ENCODE measurements at places on chromosomes 2 and 18. TPM values are rescaled to one million over a fixed set of nuclear protein-coding genes. Genes with fewer than 3 reads are reported as not detected.

Gene RAB17
- total RNA-seq: 0.13 TPM

Gene SH3BP4
- 0.22 TPM for total RNA-seq

DNA sequence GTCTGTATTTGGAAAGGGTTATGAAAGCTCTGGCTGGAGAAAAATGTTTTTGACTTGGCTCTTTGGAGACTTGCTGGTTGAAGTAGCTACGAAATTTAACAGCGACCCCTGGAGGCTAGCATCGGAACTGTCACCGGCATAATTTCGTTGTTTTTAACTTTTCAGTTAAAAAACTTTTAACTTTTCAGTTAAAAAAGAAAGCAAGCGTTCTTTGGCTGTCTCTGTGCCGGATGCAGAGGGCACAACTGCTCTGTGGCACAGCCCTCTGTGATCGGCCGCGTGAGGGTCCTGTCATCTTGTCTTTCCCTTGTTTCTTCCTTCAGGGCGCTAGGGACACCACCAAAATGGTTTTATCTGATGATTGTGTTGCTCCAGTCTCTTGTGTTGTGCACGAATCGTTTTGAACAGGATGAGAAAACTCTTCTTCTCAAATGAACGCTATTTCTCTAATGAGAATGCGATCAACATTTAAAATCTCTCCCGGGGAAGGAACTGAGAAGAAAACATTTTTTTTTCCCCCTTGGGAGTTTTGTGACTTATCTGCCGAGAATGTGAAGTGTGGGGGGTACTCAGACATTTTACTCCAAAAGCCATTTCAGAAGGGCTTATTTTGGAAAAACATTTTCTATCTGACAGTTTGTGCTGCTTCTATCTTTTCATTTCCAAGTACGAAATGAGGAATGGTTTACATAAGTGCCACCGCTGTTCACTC lies 57.1 kb downstream of the ADCYAP1 start:
- peak; percentile 59 for DNase-seq
- H3K27me3 ChIP-seq: peaks cover 7% of the 10 kb centered on the region
- peak overlapping the region; percentile 37 for H3K27ac ChIP-seq
- H3K4me3 ChIP-seq: peak overlapping the region; percentile 38
- no peaks in the 10 kb centered on the region for H3K36me3 ChIP-seq

Gene POTEJ
- total RNA-seq: not detected

DNA sequence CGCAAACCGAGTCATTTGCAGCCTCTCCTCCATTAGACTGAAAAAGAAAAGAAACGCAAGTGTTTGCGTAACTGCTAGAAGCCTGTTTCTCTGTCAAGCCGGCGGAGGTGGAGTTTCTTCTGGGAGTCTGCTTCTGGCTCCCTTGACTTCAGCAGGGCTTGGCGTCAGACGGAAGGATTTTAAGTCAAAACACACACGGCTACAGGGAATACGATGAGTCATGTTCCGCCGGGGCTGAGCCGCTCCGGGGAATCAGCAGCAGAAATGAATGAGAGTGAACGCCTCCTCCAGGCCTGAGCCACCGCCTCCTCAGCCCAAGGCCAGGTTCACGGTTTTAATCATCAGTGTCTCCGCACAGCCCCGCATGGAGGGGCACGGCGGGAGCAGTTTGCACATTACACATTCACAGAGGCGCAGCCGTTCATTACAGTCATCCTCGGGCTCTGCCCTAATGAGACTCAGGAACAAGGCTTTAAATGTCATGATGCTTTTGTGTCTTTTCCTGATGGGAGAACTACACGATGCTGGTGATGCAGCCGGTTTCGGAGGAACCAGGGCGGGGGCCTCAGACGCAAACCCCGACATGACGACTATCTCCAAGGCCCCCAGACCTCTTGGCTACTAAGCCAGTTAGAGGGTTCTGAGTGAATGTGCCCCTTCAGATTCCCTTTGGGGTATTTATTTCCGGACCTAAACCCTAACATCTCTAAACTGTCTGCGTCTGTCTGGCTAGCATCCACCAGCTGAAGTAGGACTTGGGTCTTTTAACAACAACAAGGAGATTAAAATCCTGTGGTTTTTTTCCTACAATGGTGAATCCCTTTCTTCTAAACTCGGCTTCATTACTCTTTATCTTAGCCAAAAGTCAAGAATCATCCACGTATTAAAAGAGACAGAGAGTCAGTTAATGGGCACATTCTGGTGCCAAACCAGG lies 11.1 kb upstream of the SCG2 start:
- H3K4me1 ChIP-seq: no peaks in the 10 kb centered on the region
- H3K36me3 ChIP-seq: no peaks in the 10 kb centered on the region
- no peak overlapping the region for H3K4me3 ChIP-seq
- peak; percentile 26 for DNase-seq
- no peak overlapping the region for H3K27ac ChIP-seq
- no peaks in the 10 kb centered on the region for H3K27me3 ChIP-seq

DNA sequence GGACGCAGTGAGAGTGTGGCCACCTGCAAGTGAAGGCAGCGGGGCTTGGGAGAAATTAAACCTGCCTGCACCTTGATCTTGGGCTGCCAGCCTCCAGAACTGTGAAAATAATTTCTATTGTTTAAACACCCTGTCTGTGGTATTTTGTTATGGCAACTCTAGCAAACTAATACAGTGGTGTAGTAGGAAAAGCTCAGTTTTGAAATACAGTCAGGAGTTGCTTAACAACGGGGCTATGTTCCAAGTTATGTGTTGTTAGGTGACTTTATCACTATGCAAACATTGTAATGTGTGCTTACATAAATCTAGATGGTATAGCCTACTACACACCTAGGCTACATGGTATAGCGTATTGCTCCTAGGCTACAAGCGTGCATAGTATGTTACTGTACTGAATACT lies 93.4 kb upstream of the FN1 start:
- H3K4me1 ChIP-seq: no peaks in the 10 kb centered on the region
- H3K27me3 ChIP-seq: no peaks in the 10 kb centered on the region
- no peak overlapping the region for H3K27ac ChIP-seq

- peaks cover 5% of the 10 kb centered on the region for H3K4me1 ChIP-seq
- peak; percentile 20 for DNase-seq
- no peaks in the 10 kb centered on the region for H3K27me3 ChIP-seq
- H3K27ac ChIP-seq: peak overlapping the region; percentile 85
- no peaks in the 10 kb centered on the region for H3K36me3 ChIP-seq
Measured at GRCh38 chr2:215793747-215794595, 219.4 kb downstream of the MREG start.

DNA sequence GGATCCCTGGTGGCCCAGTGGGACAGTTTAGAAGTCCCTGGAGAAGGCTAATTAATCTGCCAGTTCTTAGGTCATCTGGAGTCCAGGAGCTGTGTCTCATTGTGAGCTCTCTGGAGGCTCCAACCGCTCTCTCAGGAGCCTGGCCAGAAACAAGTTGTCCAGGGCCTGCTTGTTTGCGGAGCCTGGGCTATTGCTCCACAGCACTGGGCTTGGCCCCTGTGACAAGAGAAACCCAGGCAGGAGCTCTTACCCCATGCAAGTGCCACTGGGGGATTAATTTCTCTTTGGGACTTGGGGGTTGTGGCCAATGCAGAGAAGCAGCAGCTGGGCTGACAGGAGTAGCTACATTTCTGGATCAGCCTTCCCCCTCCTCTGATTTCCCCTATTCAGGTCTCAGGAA lies 24.5 kb upstream of the TNP1 start:
- no peaks in the 10 kb centered on the region for H3K27me3 ChIP-seq
- H3K36me3 ChIP-seq: no peaks in the 10 kb centered on the region

GRCh38 chr2:192267484-192267883 lies 72.8 kb upstream of the TMEFF2 start:
- H3K27me3 ChIP-seq: no peaks in the 10 kb centered on the region
- no peak overlapping the region for H3K27ac ChIP-seq
- DNase-seq: no peak

Gene SAG
- not detected for total RNA-seq

Gene ERLEC1
- 21.6 TPM for total RNA-seq

- H3K4me1 ChIP-seq: peaks cover 4% of the 10 kb centered on the region
- no peak overlapping the region for H3K27ac ChIP-seq
- no peak overlapping the region for H3K4me3 ChIP-seq
- no peaks in the 10 kb centered on the region for H3K27me3 ChIP-seq
- peaks cover 6% of the 10 kb centered on the region for H3K36me3 ChIP-seq
- no peak for DNase-seq
Measured at GRCh38 chr18:3283253-3283863, 21.4 kb downstream of the MYL12B start.

Gene LRRC30
- total RNA-seq: not detected

- peak; percentile 71 for DNase-seq
- no peak overlapping the region for H3K4me3 ChIP-seq
- no peaks in the 10 kb centered on the region for H3K36me3 ChIP-seq
Measured at GRCh38 chr2:241859436-241860183, 916 bp upstream of the PDCD1 start.

Gene PNPT1
- total RNA-seq: 76.5 TPM

GRCh38 chr2:158914066-158914465 lies 54.4 kb upstream of the TANC1 start:
- no peaks in the 10 kb centered on the region for H3K4me1 ChIP-seq
- peaks cover 4% of the 10 kb centered on the region for H3K27me3 ChIP-seq
- H3K27ac ChIP-seq: no peak overlapping the region
- H3K4me3 ChIP-seq: no peak overlapping the region

DNA sequence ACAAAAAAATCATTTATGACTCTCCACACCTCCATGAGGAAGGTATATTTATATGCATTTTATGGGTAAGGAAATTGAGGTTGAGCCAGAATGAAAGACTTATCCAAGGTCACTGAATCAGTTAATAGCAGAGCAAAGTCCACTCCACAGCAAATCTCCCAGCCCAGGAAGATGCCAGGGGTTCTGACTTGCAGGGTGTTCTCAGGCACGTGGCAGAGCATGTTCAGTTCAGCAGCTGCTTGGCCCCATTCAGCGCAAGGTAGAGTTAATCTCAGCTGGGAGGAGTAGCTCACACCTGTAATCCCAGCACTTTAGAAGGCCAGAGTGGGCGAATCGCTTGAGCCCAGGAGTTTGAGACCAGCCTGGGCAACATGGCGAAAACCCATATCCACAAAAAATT lies 17.8 kb upstream of the DGKD start:
- 0 out of 2 replicates have a peak, but pooled peaks cover 5% of the 10 kb centered on the region for H3K27me3 ChIP-seq
- no peak for DNase-seq
- H3K36me3 ChIP-seq: no peaks in the 10 kb centered on the region
- no peak overlapping the region for H3K4me3 ChIP-seq
- no peak overlapping the region for H3K27ac ChIP-seq

Gene AFTPH
- total RNA-seq: 13.6 TPM

DNA sequence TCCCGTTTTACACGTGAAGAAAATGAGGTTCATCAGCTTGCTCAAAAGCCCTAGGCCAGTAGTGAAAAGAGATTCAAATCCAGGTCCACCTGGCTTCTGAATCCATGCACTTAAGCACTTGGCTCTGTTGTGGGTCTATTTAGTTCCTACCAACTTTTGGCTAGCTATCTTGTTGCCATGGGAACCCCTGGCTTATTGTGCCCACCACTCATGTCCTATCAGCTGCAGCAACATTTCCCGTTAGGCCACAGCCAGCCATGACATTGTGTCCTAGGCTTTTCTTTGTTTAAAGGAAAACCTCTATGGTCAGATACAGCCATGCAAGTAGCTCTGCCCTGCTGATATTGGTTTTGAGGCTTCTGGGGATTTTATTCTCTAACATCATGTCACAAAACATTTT lies 49.8 kb downstream of the PLEK start:
- no peak overlapping the region for H3K4me3 ChIP-seq
- DNase-seq: no peak
- peaks cover 3% of the 10 kb centered on the region for H3K4me1 ChIP-seq
- H3K27ac ChIP-seq: no peak overlapping the region
